Fibroblast of skin of scalp (primary cell): ENCODE measurements at places on chromosomes 13 and 19.

DNA sequence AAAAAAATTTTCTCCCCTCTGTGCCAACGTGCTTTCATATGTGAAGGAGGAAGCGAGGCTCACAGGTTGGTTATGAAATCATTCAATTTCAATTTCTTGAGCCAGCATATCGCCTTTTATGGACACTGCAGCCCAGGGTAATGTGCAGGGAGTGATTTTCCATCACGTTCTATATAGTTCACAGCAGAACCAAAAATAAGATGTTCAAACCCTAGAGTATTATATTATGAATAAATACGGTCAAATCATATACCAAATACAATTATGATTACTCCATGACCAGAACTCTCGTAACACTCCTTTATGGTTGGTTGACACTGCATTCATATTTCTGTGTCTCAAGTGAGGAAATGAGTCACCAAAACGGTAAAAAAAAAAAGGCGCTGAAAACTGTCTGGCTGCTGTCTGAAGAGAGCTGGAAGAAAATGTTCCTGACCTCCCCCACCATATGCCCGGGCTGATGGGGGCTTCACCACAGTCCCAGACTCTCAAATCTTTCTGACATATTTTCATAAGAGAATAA is 75.8 kb upstream of the UBAC2 start:
- DNase-seq = peak; percentile 86

GRCh38 chr19:35317464-35318043 is 11.4 kb upstream of the CD22 start:
- DNase-seq = no peak

DNA sequence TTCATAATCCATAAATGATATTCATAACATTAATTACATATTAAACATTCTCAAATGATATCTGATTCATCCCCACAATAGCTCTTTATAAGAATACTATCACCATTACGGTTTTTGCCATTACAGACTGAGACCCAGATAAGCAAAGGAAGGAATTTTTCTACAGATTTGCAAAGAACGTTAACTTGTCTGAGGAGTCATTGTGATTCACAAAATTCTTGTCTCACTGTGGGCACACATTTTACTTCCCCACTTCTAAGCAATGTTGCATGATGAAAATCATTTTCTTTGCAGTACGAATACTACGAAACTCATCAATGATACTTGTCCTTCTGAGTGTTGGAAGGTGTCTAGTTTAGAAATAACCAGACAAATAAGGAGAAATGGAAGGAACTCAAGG is 70.1 kb downstream of the NALCN start:
- no peak for DNase-seq

DNA sequence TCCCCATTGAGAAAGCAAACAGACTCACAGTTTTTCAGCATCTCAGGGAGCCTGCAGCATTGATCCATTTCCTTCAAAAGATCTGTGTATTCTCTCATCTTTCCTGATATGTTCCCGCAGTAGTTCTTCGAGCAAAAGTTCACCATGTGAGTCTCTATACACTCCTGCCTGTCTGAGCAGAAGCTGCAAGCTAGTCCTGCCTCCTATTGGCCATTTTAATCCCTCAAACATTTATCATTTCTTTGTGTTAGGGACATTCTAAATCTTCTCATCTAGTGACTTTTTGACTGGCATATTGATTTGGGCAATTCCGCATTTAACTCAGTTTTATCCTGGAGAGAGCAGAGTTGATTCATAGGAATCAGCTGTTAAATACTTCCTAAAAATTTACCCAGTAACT is 660.4 kb upstream of the KLF12 start:
- DNase-seq = no peak

DNA sequence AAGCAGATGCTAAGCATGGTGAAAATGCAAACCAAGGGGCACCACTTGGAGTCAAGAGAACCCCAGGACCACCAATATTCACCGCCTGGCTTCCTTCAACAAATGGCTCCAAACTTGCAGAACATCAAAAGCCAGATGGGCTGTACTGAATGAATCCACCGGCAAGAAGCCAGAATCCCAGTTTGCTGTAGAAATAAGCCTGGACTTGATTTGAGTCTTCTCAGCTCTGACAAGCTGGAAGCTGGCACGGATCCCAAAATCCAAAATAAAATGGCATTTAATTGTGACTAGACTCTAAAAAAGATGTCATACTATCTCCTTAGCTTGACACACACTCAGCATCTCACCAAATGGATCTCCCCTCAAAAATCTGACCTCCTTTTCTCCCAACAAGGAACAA is 11.9 kb downstream of the EFNB2 start:
- DNase-seq = peak; percentile 68
